ENCODE measurements at places on chromosomes 6 and 20.

DNA sequence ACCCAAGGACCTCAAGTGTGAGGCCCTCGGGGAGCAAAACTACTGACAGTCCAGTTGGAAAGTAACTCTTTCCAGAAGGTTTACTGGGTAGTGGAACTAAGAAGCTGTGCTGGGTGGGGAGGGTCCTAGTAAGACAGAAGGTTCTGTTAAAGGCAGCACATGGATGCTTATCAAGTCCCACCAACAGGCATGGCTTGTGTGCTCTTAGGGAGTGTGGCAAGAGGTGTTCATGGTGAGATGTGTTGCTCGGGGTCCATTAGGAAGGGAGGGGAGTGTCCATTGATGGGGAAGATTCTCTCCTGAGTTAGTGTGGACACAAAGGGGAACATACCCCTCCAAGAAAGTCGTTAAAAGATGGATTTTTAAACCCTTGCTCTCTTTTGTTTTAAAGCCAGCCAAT is 120.6 kb downstream of the LY86 start:
- no peak for DNase-seq

GRCh38 chr6:31068669-31069340 is 43.6 kb downstream of the C6orf15 start:
- peak; percentile 36 for DNase-seq

DNA sequence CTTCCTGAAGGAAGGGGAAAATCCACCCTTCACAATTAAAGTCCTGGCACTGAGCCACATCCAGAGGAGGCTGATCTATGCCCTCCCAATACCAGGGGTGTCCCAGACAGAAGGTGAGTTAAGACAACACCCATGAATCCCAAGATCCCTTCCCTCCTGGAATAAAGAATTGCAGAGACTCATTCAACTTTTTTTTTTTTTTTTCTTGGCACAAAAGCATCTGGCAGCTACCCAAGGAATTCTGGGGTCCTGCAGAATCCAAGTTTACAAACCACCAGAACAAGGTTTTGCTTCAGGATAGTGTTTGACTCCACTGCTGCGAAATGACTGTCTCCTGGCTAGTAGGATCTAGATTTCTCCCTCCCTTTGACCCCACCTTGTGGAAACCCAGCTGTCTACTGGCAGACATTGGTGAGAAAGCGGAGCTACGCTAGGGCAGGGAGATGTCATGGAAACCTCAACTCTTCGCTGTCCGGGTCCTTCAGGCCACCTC is 37.4 kb downstream of the JAG1 start:
- DNase-seq: no peak

GRCh38 chr6:163707387-163708355 is 293.2 kb downstream of the QKI start:
- no peak for DNase-seq

GRCh38 chr6:159093609-159094443 is 49.0 kb upstream of the TAGAP start:
- no peak for DNase-seq

DNA sequence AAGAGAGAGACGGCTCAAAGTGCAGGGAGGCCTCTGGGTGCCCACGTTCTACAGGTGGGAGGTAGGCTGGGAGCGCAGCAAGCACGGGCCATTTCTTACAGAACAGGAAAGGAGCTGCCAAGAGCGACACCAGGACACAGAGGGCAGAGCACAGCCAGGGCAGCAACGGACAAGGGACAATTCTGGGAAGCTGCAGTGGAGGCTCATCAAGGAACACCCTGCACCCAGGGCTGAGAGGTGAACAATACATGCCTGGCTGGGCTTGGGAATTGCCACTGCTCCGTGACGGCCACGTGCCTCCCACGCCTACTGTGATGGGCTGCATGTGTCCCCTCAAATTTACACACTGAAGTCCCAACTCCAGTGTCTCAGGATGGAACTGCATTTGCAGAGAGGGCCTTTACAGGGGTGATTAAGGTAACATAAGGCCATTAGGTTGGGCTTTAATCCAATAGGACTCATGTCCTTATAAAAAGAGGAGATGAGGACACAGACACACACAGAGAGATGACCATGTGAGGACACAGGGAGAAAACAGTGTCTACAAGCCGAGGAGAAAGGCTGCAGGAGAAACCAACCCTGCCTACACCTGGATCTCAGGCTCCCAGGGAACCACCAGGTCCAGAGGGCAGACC is 13.6 kb downstream of the SERPINB6 start:
- no peak for DNase-seq

DNA sequence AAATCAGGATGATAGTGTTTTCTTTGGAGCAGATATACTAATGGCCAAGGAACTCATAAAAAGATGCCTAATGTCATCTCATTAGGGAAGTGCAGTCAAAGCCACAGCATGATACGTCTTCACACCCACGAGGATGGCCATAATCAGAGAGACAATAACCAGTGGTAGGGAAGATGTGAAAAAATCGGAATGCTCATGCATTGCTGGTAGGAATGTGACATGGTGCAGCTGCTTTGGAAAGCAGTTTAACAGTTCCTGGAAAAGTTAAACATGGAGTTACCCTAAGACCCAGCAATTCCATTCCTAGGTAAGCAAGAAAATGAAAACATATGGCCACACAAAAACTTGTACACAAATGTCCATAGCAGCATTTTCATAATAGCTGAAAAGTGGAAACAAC is 29.9 kb downstream of the BCAS1 start:
- no peak for DNase-seq

DNA sequence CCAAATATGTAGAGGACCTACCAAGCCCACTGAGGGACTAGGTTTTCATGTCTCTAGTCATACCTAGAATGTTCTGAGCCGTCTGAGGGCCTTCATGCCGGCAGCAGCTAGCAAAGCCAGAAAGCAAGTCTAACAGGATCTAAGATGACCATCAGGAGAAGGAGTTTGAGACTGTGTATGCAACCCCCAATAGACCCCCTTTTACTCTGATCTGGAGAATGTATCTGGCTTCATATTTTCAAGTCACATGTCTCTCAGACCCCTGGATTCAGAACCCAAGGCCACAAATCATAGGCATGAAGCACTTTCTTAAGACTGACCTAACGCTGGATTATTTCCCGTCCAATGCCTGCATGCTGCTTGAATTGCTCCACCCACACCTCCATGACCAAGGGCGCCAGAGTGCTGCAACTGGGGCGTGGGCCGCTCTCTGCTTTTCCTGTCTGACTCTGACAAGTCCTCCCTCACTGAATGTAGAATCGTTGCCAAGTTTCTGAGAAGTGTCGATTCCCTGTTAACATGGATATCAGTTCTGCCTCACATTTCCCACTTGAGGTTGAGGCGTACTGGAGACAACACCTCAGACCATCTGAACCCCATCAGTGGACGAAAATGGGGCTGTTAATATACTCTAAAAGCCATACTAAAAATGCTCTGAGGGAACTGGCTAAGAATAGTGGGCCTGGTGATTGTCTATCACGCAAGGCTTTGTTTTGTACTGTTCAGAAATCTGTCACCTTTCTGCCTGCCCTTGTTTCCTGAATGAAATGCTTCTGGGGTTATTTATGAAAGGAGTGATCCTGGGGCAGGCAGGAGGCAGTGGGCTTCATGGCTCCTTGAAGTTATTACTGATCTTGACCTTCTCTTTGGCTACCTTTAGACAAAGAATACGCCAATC is 23.9 kb upstream of the ASXL1 start:
- no peak for DNase-seq

- no peak for DNase-seq
Measured at GRCh38 chr6:22227824-22228610, 68.8 kb downstream of the PRL start.

- DNase-seq: no peak
Measured at GRCh38 chr6:145756170-145756662, 20.9 kb upstream of the EPM2A start.

- no peak for DNase-seq
Measured at GRCh38 chr6:51531623-51532022, 555.8 kb downstream of the PKHD1 start.

DNA sequence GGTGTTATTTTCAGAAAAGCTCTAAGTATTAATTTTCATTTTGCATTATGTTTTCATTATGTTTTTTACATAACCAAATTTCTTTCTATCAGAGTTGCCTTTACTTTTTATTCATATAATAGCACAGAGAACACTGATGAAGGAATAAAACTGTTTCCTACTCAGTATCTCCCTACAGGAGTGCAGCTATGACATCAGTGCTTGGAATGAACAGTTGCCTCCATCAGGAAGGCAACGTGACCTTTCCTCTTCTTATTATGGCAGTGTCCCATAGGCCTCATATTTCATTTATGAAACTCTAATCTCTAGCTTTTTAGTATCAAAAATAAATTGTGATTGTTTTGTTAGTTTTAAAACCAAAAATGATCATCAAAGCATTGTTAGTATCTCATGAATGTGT is 712.8 kb downstream of the CD109 start:
- no peak for DNase-seq

GRCh38 chr20:50799890-50800550 is 5.2 kb downstream of the BCAS4 start:
- no peak for DNase-seq

- DNase-seq: no peak
Measured at GRCh38 chr20:1557605-1558004, at the start of gene SIRPD. SIRPD (minus strand) TSS chr20:1557705; CDS start chr20:1557653, 52 bp downstream.

GRCh38 chr6:1326535-1327121 is 14.7 kb downstream of the FOXQ1 start:
- DNase-seq: no peak

GRCh38 chr6:34547701-34548644 is 8.2 kb downstream of the SPDEF start:
- DNase-seq: no peak

GRCh38 chr20:32474967-32475811 is 109.9 kb downstream of the NOL4L start:
- peak; percentile 65 for DNase-seq

DNA sequence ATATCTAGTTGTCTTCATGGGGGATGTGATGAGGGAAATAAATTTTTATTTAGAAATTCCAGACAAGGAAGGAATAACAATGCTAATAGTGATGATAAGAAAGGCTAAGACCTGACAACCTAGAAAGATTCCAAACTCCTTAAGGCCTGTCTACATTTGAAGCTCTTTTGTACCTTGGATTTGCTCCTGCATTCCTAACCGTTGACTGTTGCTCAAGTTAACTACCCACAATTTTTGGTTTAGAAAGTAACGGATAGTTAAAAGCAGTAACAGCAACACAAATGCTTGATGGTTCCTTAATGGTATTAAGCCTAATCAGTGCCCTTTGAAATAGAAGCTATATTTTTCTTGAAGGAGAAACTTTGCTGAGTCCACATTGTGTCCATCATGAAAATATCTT is 52.9 kb downstream of the TRMT11 start:
- DNase-seq: no peak

DNA sequence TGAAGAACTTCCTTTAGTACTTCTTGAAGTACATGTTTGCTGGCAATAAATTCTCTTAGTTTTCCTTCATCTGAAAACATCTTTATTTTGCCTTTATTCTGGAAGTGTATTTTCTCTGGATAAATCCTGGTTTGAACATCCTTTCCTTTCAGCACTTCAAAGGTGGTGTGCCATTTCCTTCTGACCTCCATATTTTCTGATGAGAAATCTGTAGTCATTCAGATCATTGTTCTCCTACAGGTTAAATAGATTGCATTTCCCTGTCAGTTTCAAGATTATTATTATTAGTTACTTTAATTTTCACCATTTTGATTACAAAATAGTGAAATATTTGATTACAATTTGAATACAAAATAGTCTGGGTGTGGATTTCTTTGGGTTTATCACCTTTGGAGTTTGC is 134.5 kb downstream of the CDH26 start:
- DNase-seq: no peak

DNA sequence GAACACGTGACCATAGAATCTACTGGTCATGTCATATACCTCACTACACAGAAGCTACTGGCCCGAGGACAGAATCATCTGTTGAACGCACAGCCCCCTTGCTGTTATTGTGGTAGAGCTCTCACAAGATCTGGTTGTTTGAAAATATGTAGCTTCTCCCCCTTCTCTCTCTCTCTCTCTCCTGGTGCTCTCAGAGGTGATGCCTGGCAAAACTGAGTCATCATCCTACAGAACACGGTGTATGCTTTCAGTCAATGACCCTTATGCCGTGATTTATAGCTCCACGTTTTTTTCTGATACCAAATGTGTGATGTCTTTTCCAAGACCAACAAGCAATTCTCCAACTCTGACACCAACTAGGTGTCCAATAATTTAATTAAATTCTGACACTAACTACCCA is 13.0 kb upstream of the RBM24 start:
- DNase-seq: no peak

GRCh38 chr6:15768999-15769398 is 106.2 kb upstream of the DTNBP1 start:
- no peak for DNase-seq

GRCh38 chr6:87408721-87409155 is 966 bp downstream of the CFAP206 start:
- DNase-seq: no peak

GRCh38 chr6:170222498-170223471 is 68.1 kb downstream of the DLL1 start:
- no peak for DNase-seq

DNA sequence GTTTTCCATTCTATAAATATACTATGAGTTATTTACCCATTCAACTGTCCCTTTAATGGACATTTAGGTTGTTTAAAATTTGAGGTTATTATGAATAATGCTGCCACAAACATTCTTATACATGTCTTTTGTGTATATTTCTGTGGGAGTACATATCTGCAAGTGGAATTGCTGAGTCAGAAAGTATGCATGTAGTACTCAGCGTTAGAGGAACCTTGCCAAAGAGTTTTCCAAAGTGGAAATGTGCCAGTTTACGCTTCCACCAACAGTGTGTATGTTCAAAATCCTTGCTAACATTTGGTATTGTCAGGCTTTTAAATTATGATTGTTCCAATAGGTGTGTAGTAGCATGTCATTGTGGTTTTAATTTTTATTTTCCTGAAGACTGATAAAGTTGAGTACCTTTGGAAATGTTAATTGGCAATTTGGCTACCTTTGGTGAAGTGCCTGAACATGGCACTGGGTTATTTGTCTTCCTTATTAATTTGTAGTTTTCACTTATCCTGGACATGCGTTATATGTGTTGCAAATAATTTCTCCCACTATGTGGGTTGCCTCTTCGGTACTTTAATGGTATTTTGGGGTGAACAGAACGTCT is 341.2 kb downstream of the CD83 start:
- no peak for DNase-seq

GRCh38 chr6:149489967-149490366 is 5.2 kb upstream of the ZC3H12D start:
- DNase-seq: no peak

- no peak for DNase-seq
Measured at GRCh38 chr6:111342913-111343312, 140.1 kb downstream of the REV3L start.

GRCh38 chr6:87534377-87535047 is 55.3 kb downstream of the RARS2 start:
- DNase-seq: no peak

DNA sequence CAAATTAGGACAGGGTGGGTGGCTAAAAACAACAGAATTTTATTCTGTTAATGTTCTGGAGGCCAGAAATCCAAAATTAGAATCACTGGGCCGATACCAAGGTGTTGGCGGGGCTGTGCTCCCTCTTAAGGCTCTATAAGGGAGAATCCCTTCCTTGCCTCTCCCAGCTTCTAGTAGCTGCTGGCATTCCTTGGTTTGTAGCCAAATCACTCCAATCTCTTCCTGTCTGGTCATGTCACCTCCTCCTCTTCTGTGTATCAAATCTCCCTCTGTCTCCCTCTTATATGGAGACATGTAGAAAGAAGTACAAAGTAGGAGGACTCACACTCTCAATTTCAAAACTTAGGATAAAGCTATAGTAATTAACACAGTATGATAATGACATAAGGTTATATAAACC is 102.9 kb upstream of the SIRPA start:
- no peak for DNase-seq

GRCh38 chr20:54649511-54649962 is 174.1 kb downstream of the DOK5 start:
- DNase-seq: peak; percentile 34

All from H1 (cell line).